ENCODE measurements at places on chromosomes 2 and 18.

DNA sequence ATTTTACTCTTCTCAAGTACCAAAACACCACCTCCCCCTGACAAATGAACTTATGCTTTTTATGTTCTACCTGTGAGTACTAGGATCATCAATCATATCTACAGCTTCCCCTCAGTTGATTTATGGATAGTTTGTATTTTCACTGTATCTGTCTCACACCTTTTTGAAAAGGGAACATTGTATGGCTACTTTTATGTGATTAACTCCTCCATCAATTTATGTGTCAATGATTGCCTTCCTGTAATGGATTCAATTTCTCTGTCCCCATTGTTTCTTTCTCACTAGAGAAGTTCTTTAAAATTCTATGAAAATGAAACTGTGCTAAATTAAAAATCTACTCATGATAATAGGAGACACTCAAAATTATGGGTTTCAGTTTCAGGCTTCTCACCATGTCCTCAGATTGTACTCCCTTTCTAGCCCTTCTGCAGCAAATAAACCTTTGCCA, 935.0 kb downstream of the TRIB2 start:
- H3K27ac ChIP-seq, result no peak overlapping the region
- H3K27me3 ChIP-seq, result no peaks in the 10 kb centered on the region
- ATAC-seq, result no peak

DNA sequence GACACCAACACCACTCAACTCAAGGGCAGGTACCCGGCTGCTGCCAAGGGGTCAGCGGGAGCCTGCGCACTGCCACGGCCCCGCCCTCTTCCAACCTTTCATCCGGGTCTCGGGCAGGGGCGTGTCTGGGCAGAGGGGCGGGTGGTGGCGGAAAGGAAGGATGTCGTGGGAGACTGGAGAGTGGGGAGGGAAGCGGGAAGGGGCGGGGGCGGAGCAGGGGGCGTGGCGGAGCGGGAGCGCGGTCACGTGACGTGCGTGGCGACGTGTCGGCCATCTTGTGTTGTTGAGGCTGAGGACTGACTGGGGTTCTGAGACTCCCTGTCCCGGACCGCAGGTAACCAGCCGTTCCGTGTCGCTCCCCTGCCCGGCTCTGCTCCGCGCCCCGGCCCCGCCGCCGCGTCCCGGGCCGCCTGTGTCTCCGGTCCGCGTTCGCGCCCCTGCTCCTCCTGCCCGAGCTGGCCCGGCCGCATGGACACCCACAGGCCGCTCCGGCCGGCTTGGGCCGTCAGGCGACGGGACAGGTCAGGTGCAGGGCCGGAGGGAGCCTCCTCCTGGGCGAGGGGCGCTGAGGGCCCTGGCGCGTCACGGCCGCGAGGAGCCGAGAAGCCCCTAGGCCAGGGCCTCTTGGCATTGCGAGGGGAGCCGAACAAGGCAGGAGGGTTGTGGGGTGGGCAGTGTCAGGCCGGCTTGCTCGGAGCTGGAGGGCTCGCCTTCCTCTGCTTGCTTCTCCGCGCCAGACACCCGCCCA, at the start of gene GIGYF2:
TSS of gene GIGYF2 (plus strand) at position 273 of the 748 bp plus-strand sequence. CDS start 37,867 bp downstream, outside the sequence.
- H3K4me3 ChIP-seq, result peak within 1 kb of the TSS; percentile 85
- H3K27me3 ChIP-seq, result no peaks in the 10 kb centered on the region
- peak; percentile 99 for ATAC-seq

DNA sequence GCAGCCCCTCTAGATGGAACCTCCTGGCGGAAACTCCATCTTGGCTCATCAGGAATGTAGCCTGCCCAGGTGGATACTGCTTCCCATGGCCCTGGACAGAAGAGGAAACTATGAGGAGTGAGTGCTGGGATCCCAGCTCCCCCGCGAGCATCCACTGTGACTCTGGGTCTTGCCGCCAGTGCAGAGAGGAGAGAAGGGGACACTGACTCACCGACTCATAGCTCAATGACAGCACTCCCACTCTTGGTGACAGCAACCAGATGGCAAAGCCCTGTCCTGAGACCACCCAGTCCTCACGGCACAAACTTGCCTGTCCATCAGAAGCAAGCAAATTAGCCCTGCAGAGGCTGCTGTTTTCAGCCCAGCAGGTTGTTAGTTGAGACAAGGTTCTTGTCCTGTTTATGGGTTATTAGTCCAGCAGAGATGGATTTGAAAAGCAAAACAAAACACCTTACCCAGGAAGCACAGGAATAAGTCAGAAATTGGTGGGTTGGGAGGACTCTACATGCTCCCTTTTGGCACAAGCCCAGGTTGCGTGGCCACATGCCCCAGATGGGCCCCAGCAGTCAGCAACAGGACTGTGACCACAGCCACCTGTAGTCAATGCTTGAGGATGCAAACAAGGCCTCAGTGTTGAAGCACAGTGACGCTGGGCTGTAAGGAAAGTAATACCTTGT, 111.5 kb upstream of the GLI2 start:
- H3K4me3 ChIP-seq, result no peak overlapping the region
- ATAC-seq, result no peak
- H3K27ac ChIP-seq, result no peak overlapping the region

- no peak overlapping the region for H3K4me3 ChIP-seq
- H3K27me3 ChIP-seq, result peaks cover 40% of the 10 kb centered on the region
- no peaks in the 10 kb centered on the region for H3K36me3 ChIP-seq
- H3K27ac ChIP-seq, result no peak overlapping the region
- no peaks in the 10 kb centered on the region for H3K4me1 ChIP-seq
These were observed 125.4 kb downstream of the CELF4 start for GRCh38 chr18:37440206-37440605.

GRCh38 chr18:22865354-22866116, 67.6 kb upstream of the RBBP8 start:
- H3K36me3 ChIP-seq, result no peaks in the 10 kb centered on the region
- no peaks in the 10 kb centered on the region for H3K27me3 ChIP-seq
- ATAC-seq, result no peak
- no peak overlapping the region for H3K4me3 ChIP-seq

GRCh38 chr2:66069937-66070720, 364.8 kb upstream of the MEIS1 start:
- H3K27ac ChIP-seq, result no peak overlapping the region
- H3K4me3 ChIP-seq, result peak overlapping the region; percentile 27
- ATAC-seq, result no peak
- H3K36me3 ChIP-seq, result no peaks in the 10 kb centered on the region
- no peaks in the 10 kb centered on the region for H3K4me1 ChIP-seq

DNA sequence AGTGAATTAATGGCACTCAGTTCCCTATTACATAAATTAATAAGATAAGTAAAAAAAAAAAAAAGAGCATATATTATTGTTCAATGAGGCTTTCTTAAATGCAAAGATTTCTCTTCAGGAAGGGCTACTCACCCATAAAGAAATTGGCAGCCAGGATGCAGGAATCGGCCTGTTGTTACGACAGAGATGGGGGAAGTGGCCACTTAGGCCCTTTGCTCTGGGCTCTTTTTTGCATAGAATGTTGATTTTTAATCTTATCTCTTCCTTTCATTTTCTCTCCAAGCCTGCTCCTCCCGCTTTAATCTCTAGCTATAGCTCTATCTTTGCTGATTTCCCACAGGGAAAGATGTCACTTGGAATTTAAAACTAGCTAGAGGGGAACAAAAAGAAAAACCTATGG, 391.8 kb upstream of the CRIM1 start:
- no peak overlapping the region for H3K27ac ChIP-seq
- H3K4me3 ChIP-seq, result no peak overlapping the region
- no peak for ATAC-seq
- H3K36me3 ChIP-seq, result no peaks in the 10 kb centered on the region
- no peaks in the 10 kb centered on the region for H3K4me1 ChIP-seq

GRCh38 chr2:43465234-43465633, 130.6 kb downstream of the THADA start:
- peak overlapping the region; percentile 77 for H3K27ac ChIP-seq
- H3K4me3 ChIP-seq, result no peak overlapping the region
- H3K36me3 ChIP-seq, result no peaks in the 10 kb centered on the region

DNA sequence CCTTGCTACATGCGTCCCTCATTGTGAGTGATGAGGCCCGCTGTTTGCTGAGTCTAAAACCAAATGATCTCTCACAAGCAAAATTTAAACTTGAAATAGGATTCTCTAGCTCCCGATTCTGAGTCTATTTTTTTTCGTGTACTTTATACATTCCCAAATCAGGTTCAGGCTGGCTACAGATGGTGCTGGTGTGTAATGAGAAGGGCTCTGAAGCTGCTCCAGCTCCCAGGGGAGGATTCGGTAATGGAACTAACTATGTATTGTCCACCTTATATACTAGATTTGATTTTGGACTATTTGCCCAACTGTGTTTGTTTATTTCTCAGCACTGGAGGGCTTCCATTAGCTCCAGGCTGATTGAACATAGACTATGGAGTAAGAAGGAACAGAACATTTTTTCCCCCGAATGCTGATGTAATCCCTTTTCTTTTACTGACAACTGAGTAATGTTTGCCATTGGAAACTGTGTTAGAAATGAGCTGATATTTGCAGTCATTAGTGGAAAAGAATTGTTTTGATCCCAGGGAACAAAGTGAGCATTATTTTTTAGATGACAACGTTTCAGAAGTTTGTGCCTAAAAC, 274.0 kb upstream of the FIGN start:
- H3K27me3 ChIP-seq, result no peaks in the 10 kb centered on the region
- H3K4me3 ChIP-seq, result no peak overlapping the region
- peak; percentile 33 for ATAC-seq
- H3K27ac ChIP-seq, result peak overlapping the region; percentile 37
- H3K36me3 ChIP-seq, result no peaks in the 10 kb centered on the region

- ATAC-seq, result no peak
- no peaks in the 10 kb centered on the region for H3K27me3 ChIP-seq
- H3K27ac ChIP-seq, result no peak overlapping the region
- no peak overlapping the region for H3K4me3 ChIP-seq
- H3K4me1 ChIP-seq, result no peaks in the 10 kb centered on the region
These were observed 360.2 kb downstream of the FSIP2 start for GRCh38 chr2:186098821-186099220.

DNA sequence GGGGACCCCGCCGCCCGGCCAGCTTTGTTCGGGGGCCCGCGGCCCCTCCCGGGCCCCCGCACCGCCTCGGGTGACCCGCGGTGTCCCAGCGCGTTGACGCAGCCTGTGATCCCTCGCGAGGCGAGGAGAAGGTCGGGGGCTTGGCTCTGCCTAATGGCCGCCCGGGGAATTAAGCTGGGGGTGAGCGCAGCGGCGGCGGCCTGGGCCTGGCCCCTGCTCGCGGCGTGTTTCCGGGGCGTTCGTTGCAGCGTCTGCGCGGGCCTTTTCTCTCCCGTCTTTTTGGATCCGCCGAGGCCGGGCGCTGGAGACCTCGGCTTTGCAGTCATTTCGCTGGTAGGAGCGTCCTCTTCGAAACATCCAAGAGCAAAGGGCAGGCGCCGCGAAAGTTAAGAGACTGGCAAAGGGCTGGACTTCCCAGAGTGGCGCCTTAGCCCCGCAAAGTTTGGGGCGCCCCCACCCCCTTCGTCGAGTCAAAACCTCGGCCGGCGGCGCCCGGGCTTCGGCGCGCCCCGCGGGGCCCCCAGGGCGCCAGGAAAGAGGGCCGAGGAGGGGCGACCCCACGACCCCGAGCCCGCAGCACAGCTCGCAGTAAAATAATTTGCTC, 1.3 kb downstream of the SALL3 start:
- ATAC-seq, result no peak
- peak overlapping the region; percentile 29 for H3K4me3 ChIP-seq
- H3K27me3 ChIP-seq, result peaks cover 97% of the 10 kb centered on the region
- no peak overlapping the region for H3K27ac ChIP-seq

- no peaks in the 10 kb centered on the region for H3K27me3 ChIP-seq
- no peaks in the 10 kb centered on the region for H3K36me3 ChIP-seq
- peak overlapping the region; percentile 29 for H3K4me3 ChIP-seq
- peak overlapping the region; percentile 63 for H3K27ac ChIP-seq
- peak; percentile 41 for ATAC-seq
These were observed 71.8 kb downstream of the TGOLN2 start for GRCh38 chr2:85255813-85256594.

GRCh38 chr18:34590503-34590902, 119.6 kb upstream of the DTNA start:
- H3K4me1 ChIP-seq, result peaks cover 23% of the 10 kb centered on the region
- no peaks in the 10 kb centered on the region for H3K36me3 ChIP-seq
- H3K27me3 ChIP-seq, result no peaks in the 10 kb centered on the region
- no peak overlapping the region for H3K4me3 ChIP-seq

DNA sequence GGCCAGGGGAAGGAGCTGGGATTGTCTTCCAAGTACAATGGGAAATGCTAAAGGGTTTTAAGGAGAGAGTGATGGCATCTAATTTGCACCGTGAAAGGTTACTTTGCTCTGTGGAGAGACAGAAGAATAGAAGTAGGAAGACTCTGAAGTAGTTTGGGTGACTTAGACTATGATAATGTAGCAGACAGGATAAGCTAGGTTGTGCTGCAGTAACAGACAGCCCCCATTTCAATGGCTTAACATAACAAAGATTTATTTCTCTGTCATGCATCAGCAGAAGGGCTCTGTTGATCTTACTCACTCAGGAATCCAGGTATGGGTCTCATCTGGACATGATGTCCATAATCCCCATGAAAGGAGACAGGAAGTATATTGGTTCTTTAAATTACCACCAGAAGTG, 26.4 kb downstream of the GNLY start:
- no peak overlapping the region for H3K27ac ChIP-seq
- H3K27me3 ChIP-seq, result no peaks in the 10 kb centered on the region
- no peaks in the 10 kb centered on the region for H3K36me3 ChIP-seq
- no peak overlapping the region for H3K4me3 ChIP-seq
- no peak for ATAC-seq

DNA sequence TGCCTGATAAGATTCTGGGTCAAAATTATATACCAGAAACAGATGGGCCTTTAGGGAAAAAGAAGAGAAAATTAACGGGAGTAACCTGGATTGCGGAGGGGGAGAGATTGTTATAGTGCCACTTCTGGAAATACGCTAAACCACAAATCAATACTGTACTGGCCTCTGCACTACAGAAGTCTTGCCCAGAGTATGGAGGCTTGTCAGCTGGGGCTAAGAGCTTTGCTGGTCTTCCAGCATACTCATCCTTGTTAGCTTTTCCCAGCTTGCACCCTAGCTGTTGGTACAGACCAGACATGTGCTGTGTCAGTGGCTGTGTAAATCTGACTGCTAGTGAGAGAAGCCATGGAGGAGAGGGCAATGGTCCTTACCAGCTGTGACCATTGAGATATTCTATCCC, 8.9 kb downstream of the AGBL5 start:
- H3K4me1 ChIP-seq, result no peaks in the 10 kb centered on the region
- no peak for ATAC-seq
- no peaks in the 10 kb centered on the region for H3K27me3 ChIP-seq
- peaks cover 63% of the 10 kb centered on the region for H3K36me3 ChIP-seq
- no peak overlapping the region for H3K27ac ChIP-seq
